ENCODE measurements at places on chromosomes 13 and 19.

DNA sequence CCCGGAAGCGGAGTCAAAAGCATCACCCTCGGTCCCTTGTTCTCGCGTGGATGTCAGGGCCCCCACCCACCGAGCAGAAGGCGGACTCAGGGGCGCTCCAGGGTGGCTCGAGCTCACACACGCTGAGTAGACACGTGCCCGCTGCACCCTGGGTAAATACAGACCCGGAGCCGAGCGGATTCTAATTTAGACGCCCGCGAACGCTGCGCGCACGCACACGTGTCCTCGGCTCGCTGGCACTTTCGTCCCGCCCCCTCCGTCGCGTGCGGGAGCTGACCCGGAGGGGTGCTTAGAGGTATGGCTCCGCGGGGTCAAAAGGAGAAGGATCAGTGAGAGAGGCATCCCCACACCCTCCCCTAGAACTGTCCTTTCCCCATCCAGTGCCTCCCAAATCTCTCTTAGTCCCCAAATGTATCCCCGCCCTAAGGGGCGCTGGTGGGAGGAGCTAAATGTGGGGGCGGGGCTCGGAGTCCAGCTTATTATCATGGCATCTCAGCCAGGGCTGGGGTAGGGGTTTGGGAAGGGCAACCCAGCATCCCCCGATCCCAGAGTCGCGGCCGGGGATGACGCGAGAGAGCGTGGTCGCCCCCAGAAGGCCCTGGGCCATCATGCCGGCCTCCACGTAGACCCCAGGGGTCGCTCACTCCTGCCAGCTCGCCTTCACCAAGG is 451 bp upstream of the ICAM5 start:
- DNase-seq, result peak; percentile 75

DNA sequence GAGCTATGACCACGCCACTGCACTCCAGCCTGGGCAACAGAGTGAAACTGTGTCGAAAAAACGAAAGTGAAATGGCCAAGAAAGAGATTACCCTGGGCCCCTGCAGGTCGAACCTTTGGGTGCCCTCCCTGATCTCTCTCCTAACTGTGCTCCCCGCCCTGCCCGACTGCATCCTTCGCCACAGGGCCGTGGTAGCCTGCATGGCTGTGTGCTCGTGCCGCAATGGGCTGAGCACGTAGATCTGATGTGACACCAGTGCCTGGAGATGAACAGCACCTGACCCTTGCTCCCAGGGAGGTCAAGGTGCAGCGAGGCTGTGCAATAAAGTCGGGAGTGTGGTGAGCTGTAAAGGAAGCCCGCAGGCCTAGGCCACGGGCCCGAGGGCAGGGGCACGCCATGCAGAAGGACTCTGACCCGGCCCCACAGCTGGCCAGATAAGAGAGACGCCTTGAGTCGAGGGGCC is 60.2 kb downstream of the PEX11G start:
- DNase-seq, result no peak

DNA sequence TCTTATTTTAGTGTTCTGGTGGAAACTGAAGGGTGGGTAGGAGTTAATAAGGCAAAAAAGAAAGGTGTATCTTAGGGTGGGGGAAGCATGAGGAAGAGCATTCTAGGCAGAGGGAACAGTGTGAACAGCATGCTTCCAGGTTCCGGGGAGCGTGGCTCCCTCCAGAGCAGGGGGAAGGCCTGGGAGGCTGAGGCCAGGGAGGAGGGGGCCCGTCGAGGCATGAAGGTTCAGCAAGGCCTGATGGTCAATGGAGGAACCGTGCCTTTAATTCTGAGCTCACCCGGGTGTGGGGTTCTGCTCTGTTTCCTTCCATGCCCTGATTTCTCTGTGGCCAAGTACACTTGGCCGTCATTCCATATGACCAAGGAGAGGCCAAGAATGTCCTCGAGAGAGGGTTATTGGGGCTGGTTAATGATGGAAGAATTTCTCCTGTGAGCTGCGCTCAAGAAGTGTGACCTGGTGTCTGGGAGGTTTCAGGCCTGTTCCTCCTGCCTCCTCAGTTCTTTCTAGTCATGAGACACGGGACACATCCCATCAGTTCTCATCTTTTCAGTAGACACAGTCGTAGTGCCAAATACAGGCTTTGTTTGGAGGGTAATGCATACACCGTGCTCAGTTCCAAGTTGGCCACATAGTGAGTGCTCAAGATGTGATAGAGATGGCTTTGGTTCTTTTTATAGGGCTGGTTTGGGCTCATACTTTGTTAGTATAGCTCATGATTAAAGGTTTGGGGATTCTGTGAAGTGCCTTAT is 73.6 kb downstream of the SIPA1L3 start:
- DNase-seq, result no peak

DNA sequence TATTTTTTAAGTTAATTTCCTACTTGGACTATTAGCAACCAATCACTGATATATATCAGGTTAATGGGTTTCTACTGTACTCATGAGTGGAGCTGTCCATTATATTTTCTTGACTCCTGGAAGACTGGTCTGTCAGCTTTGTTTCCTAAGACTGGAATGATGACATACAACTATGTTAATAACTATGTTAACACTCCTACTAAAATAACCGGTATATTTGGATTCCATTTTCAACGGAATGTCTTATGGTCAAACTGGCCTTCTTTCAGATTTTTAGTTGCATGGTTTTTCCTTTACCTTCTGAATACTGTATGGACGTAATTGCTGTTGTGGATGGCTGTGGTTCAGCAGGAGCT is 45.8 kb upstream of the GPI start:
- DNase-seq, result no peak

DNA sequence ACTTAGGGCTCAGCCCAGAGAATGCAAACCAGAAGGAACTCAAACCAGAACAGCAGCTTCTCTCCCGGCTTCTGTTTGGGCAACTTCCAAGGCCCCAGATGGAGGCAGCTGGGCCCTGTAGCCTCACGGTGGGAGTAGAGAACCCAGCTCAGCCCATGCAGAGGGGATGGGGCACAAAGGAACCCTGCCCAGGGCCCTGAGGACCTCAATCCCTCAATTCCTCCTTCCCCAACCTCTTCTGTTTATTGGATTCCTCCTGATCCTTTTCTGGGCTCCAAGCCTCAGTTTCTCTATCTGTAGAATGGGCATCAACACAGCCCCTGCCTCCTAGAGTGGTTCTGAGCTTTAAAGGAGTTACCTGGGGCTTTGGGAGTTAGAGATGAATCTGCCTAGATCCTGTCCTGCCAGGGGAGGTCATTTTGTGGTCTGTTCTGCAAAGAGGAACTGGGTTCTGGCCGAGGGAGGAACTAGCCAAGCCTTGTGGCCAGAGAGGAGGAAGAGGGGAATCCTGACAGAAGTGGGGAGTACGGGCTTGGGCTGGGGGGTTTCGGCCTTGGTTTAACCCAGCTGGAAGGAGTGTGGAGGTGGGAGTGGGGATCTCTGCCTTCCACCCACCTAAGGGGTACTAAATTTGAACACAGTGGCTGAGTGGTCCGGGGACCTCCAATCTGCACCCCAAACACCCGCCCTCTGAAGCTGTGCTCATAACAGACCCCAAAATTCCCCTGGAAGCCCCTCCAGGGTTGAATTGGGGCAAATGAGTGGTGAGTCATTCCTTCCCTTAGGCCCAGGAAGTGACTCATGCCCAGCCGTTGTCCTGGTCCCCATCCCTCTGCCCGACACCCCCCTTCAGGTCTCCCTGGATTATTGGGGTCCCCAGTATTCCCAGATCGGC is 2.7 kb downstream of the ADGRE5 start:
- DNase-seq, result no peak

GRCh38 chr13:75687150-75687763 is 51.1 kb downstream of the LMO7 start:
- no peak for DNase-seq

DNA sequence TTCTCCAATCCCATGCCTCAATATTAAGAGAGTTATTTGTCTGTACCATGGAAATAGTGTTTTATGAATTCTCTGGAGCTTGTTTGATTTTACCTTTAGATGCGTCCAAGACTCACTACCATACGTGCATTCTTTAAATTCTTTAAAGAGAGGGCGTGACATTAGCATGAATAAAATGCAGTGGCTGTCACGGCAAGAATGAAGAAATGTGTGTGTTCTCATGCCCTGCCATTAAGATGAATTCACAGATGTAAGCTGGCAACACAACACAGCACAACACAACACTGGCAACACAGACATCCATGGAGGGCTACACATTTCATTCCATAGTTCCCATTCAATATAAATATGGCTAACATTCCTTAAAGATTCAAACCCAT is 213.4 kb downstream of the ENOX1 start:
- DNase-seq, result no peak

DNA sequence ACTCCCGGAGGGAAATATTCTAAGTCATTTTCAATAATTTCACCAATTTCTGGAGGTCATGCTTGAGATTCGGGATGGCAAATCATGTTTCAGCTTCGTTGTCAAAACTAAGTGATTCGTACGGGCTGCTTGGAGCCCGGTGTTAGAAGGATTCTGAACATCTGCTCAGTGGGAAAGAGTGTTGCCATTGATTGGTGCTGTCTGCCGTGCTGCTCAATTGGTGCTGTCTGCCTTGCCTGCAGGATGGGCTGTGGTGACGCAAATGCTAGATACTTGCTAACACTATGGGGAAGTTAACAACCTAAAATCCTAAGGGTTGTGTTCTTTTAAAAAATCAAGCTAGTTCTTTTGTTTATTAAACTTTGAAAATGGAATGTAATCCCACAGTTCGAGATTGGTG is 17.3 kb upstream of the CACNG8 start:
- peak; percentile 21 for DNase-seq

DNA sequence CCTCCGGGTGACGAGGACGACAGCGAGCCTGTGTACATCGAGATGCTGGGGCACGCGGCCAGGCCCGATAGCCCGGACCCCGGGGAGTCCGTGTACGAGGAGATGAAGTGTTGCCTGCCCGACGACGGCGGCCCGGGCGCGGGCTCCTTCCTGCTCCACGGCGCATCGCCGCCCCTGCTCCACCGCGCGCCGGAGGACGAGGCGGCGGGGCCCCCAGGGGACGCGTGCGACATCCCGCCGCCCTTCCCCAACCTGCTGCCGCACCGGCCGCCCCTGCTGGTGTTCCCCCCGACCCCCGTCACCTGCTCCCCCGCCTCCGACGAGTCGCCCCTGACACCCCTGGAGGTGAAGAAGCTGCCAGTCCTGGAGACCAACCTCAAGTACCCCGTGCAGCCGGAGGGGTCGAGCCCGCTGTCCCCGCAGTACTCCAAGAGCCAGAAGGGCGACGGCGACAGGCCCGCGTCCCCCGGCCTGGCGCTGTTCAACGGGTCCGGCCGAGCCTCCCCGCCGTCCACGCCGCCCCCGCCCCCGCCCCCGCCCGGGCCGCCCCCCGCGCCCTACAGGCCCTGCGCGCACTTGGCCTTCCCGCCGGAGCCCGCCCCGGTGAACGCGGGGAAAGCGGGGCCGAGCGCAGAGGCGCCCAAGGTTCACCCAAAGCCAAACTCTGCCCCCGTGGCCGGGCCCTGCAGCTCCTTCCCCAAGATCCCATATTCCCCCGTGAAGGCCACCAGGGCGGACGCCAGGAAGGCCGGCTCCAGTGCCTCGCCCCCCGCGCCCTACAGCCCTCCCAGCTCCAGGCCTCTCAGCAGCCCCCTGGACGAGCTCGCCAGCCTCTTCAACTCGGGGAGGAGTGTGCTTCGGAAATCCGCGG is 511.3 kb downstream of the MYO16 start:
- DNase-seq, result no peak

All from WERI-Rb-1 (cell line).